ENCODE measurements at places on chromosomes 5 and 9.

- no peak for DNase-seq
These were observed 364.1 kb upstream of the RORB start for GRCh38 chr9:74132986-74133385.

- no peak for DNase-seq
These were observed 31.2 kb upstream of the MINAR2 start for GRCh38 chr5:129716651-129717050.

DNA sequence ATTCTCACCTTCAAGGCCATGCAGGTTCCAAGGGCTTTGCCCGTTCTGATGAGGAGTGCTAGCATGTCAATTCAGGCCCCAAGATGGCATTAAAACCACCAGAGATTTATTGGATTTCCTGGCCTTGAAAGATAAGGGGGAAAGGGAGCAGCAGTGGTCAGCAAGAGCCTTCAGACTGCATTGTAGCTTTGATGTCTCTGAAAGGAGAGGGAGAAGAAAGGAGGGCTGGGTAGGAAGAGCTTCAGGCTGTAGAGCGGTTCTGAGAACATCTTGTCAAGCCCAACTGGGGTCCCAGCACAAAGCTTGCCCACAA, 41.8 kb upstream of the FGF1 start:
- no peak for DNase-seq

GRCh38 chr5:164818445-164818844, 1313.0 kb downstream of the MAT2B start:
- DNase-seq = no peak

DNA sequence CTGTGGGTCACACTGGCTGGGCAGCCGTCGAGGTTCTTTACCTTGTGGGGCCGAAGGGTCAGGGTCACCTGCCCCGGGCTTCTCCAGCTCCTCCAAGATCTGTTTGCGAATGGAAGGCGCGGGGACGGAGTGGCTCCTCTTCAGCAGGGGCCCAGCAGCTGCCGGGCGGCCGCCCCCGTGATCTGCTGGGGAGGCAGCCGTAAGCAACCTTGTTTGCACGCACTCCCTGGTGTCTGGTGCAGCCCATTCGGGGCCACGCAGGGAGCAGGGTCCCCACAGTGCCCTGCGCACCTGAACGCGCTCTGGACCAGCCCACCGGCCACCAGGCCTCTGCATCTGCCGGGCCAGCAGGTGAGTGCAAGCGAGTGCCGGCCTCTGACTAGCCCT, 34.9 kb downstream of the PNPLA7 start:
- no peak for DNase-seq
